ENCODE measurements at places on chromosomes 5 and 9. TPM values are rescaled to one million over a fixed set of nuclear protein-coding genes. Genes with fewer than 3 reads are reported as not detected.
A peak's percentile ranks its signal among the peaks of the same experiment; 100 is the strongest.

DNA sequence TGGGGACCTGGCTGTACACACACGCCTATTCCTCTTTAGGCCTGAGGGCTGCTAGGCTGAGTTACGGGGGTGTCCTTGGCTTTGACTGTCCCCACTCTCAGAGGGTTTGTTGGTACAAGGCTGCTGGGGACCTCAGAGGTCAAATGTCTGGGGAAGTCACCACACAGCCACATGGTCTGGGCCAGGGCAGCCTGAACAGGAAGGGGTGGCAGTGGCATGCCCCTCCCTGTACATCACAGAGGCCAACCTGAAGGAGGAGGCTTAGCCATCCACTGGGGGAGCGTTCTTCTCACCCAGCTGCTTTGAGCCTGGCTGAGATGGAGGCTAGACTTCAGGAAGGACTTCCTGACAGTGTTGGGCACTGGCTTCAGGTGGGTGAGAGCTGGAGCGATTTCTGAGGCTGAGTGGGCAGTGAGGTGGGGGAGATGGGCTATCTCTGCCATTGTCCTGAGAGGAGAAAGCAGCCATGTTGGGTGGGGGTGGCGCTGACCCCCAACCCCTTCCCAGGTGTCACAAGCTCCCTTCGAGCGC, 36.3 kb downstream of the CXXC5 start:
- ATAC-seq, result no peak

DNA sequence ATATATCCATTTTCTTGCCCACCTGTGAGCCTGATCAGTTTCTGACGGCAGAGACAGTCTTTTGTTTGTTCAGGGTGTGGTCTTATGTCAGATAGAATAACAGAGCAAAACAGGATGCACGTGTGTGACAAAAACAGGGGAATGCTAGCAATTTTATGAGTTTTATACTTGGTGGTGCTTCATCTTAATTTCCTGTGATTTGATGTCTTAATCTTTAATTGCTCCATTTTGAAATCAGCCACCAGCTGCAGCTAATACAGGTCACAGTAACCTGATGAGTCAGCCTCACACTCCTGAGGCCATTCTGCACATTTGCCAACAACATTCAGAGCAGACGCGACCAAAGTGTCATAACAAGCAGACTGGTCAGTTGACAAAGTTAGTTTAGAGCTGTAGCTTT, 42.3 kb upstream of the JMY start:
- ATAC-seq, result peak; percentile 74

DNA sequence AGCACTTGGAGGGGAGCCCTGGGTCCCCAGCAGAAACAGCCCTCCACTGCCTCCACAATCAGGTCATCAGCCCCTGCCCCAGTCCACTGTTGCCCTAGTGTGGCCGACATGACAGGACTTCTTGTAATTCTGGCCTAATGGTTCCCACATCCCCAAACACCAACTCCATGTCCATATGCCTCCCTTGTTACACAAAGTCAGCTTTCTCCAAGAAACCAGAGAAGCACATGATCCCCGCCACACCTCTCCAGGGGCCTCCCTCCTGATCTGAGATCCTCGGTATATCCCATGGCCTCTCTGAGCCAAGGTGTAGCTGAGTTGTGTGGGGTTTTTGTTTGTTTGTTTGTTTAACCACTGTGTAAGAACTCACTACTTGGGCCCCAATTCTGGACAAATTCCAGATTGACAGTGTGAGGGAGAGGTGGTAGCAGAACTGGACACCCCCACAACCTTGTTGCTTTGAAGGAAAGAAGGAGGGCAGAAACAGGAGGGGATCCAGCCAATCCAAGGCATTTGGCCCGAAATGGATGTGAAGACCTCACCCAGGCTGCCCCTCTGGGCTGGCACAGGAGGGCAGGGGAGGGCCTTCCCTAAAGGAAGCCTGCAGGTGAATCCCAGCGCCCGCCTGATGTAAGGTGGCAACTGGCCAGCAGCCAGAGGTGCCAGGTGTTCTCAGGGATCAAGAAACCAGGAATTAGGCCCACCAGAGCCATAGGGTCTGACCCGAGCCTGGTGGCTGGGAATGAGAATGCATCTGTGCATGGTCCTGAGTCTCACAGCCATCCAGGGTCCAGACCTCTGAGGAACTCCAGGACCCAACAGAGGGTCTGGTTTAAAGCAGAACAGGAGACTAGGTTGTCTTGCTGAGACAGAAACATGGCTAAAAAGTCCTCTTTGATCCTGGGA, 13.4 kb downstream of the IRF1 start:
- ATAC-seq, result no peak

- no peak for ATAC-seq
Measured at GRCh38 chr9:32965999-32966722, 35.3 kb downstream of the APTX start.

GRCh38 chr5:94564812-94565211, 53.6 kb downstream of the KIAA0825 start:
- ATAC-seq, result no peak

DNA sequence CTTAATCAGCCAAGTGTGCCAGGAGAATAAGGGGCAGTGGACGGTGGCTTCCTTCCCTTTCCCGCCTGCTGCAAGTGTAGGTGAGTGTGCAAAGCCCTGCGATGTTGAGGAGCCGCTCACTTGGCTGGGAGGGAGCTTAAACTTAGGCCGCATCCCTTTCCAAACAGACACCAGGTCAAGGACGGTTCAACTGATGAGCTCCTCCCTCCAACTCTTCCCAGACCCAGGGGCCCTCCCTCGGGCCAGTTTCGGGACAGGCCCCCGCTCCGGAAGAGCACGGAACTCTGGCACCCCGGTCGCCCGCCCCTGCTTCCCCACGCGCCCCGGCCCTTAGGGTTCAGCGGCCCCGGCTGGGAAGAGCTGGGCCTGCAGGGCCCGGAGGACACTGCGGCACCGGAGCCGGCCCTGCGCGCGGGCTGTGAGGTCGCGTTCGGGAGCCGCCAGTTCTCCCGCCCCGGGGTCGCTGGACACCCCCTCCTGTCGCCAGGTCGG, 481 bp downstream of the MRPL36 start:
- ATAC-seq, result peak; percentile 43

DNA sequence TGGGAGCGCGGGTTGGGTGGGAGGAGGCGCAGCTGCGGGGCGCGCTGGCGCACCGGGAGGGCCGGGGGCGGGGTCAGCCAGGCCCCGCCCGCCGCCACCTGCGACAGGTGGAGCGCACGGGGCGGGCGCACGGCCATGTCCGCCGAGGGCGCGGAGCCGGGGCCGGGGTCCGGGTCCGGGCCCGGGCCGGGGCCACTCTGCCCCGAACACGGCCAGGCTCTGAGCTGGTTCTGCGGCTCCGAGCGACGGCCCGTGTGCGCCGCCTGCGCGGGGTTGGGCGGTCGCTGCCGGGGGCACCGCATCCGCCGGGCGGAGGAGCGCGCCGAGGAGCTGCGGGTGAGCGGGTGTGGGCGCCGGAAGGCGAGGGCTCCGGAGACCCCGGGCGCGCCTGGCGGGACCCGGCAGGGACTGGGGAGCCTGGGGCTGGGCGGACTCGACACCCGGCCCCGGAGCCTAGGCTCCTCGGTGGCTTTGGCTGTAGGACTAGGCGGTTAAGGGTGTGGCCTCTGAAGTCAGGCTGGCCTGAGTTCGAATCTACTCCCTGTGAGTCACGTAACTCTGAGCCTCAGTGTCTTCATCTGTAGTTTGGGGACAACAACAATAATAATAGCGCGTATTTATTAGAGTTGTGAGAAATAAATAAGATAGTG, at the start of gene BSPRY:
TSS of gene BSPRY (plus strand) at position 97 of the 650 bp plus-strand sequence. CDS start at position 136, 39 bp downstream.
- peak; percentile 71 for ATAC-seq

DNA sequence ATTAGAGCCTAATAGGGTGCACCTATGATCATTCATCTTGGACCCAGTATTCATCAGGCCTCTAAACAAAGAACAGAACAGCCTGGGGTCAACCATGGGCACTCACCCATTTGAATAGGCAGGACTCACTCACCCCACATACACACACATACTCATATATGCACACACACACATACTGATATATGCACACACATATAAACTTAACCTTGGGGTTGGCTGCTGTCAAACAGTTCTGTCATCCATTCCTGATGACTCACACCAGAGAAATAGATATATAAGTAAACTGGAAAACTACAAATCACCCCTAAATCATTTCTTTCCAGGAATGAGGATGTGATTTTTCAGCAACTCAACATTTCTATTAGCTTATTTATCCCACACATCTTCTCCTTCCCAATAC, 51.3 kb downstream of the ARL15 start:
- no peak for ATAC-seq

DNA sequence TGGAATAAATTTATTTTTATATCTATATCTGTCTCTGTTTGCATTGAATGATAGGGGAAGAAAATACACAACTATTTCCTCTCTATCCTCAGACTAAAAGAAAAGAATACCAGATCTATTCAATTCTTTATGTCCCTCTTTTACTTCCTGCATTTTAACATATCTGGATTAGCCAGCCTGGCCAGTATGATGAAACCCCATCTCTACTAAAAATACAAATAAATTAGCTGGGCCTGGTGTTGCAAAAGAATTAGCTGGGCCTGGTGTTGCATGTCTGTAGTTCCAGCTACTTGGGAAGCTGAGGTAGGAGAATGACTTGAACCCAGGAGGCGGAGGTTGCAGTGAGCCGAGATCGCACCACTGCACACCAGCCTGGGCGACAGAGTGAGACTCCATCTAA, 182.0 kb downstream of the LURAP1L start:
- peak; percentile 84 for ATAC-seq

DNA sequence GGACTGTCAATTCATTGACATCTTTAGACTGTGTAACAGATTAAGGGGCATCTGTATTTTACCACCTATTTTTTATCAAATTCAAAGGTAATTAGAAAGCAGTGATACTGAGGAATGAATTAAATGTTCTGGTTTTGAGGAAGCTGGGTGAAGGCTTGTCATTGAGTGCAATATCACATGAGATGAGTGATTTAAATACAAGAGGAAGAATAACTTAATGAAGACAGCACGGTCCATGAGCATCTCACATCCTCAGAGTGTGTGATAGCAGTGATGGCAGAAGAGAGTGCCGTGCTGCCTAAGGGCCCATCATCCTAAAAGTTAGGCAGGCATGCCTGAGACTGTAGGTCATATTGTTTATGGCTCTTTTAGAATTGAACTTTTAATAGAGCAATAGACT, 263.3 kb downstream of the MAST4 start:
- ATAC-seq, result no peak

DNA sequence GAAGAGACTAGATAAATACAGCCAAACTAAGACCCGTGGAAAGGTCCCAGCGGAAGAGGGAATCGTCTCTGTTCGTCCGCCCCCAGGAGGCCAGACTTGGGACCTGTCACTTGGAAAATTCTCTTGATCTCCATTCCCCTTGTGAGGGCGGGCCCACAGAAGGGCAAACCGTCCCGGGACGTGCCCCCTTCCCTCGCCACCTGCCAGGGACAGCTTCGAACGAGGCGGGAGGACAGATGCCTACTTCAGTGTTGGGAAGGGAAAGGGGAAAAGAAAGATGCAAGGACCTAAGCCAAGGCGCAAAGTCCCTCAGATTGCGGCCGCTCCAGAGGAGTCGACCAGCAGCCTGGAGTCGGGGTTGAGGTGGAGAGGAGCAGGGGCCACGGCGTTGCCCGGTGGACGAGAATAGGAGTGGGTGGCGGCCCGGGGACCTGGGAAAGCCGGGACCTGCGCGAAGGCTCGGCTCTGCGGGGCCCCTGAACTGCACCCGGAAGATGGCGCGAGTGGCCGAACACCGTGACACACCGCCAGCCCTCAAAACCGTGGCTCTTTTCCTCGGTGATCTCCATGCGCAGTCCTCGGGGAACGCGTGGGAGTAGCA, 4.4 kb upstream of the EBF1 start:
- ATAC-seq, result no peak

- ATAC-seq, result no peak
Measured at GRCh38 chr5:765948-766631, 18.4 kb downstream of the ZDHHC11B start.

GRCh38 chr5:63573380-63573779, 388.9 kb downstream of the HTR1A start:
- no peak for ATAC-seq

GRCh38 chr9:77910194-77910621, 121.4 kb downstream of the GNAQ start:
- no peak for ATAC-seq

- ATAC-seq, result no peak
Measured at GRCh38 chr5:77995793-77996409, 219.8 kb upstream of the TBCA start.

DNA sequence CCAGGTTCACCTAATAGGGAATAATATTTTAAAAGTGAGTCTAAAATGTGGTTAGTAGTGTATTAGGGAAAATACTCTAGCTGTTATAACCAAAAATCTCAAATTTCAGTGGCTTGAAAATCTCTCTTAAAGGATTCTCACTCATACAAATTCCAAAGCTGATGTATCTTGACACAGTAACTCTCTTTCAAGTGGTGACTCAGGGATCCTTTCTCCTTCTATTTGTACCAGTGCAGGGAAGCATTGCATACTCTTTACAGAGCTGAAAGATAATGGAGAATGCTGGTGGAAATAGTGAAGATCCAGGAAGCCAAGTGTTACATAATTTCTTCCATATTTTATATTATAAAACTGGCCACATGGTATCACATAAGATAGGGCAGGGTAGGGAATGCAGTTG, 560.2 kb upstream of the CDH9 start:
- ATAC-seq, result no peak

DNA sequence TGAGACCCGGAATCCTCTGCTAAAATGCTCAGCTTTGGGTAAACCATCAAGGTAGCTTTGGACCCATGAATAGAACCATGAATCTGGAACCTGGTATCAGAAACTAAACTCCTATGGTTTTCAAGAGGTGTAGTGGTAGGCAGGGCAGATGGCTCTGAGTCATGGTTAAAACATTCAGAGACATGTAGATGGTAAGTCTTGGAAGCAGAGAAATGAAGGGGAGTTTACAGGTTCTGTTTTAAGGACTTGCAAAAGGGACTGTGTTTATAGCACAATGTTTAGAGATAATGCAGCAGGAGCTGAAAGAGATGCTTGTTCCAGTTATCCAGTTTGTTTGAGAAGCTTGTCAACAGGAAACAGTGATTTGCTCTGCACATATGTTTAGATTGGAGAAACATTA, 36.0 kb upstream of the FBN2 start:
- no peak for ATAC-seq

GRCh38 chr5:72885824-72886223, 69.4 kb downstream of the TNPO1 start:
- ATAC-seq, result no peak

DNA sequence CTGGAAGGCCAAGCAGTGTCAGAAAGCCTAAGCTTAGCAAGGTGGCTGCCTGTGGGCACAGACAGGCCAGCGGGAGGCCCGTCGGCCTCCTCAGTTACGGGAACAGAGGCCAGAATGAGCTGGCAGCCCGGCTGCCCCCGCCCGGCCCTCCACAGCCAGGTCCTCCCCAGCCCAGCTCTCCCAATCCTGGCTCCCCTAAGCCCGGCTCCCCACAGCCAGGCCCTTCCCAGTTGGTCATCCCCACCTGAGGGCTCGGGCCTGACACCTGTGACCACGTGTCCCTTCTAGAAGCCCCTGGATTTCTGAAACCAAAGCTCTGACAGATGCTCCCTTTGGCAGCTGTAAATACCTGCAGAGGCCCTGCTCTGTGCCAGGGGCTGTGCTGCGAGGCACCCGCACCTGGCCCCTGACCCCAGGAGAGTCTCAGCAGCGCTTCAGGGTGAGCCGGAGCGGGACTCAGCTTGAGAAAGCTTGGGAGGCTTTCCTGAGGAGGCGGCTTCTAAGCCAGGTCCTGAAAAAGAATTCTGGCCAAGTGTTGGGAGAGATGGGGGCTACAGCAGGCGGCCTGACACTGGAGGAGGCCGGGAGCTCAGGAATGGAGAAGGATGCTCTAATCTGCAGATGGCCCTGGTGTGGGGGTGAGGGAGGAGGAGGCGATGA, 80.4 kb upstream of the OLFM1 start:
- no peak for ATAC-seq

The OLFM1 gene
- 4.9 TPM for total RNA-seq

The SEMA6A gene
- 6.1 TPM for total RNA-seq

The SMAD5 gene
- total RNA-seq, result 46.8 TPM

The ARL14EPL gene
- not detected for total RNA-seq

The ADAMTSL1 gene
- total RNA-seq, result 1.5 TPM
